ENCODE measurements at places on chromosomes 7 and 10.
A peak's percentile ranks its signal among the peaks of the same experiment; 100 is the strongest.

DNA sequence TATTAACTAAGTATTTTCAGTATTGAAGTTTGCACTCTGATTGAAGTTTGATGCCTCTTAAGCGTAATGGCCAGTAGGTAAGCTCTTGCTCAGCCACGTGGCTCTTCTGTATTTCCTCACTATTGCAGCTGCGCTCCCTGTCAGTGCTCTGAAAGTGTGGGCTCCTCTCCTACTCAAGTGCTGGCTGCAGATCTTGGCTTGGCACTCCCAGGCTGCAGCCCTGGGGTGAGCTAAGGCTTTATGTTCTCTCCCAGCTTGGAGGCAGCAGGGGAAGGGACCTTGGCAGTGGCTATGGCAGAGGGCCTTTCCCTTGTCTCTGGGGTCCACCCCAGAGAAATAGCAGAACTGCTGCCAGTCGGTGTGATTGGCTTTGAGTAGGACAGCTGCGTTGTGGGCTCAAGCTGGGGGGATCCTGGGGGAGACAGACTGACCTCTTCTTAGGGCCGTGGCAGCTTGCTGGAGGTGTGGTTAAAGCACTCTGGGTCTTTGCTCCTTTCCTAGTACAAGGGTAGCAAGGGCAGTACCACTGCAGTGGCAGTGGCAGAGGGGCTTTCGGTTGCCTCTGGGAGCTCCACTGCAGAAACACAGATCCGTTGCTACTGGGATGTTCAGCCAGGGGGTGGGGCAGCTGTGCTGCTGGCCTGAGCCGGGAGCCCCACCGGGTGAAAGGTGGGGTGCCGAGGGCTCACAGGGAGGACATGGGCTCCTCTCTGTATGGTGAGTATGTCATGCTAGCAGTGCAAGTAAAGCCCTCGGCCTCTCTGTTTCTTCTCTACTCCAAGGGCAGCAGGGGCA lies 100.5 kb downstream of the GLCCI1 start:
- ATAC-seq = no peak

- no peak for ATAC-seq
Measured at GRCh38 chr7:156220078-156220605, 407.9 kb upstream of the SHH start.

DNA sequence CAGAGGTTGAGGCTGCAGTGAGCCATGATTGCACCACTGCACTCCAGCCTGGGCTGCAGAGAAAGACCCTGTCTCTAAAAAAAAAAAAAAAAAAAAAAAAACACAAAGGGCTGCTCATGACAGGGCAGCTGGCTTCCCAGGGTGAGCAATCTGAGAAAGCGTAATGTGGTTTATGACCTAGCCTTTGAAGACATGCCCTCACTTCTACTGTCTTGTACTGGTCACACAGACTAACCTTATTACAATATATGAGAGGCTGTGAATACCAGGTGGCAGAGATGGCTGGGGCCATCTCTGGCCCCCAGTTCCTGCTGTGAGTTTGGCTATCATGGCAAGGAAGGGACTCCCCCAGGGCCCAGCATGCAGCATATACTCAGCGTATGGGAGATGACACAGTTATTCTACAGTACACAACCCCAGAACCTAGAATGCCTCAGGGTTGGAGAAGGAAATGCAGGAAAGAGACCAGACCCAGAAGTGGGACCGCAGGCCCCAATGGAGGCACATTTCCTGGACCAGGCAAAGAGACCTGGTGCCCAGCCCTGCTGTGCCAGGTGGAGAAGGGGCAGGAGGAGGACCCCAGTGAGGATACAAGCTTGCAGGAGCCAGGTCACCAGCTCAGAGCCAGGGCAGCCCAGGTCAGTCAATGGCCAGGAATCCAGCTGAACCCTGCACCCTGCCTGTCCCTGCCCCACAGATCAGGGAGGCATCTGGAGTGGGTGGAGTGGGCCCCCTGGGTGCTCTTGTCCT lies 26.3 kb downstream of the NPTX2 start:
- ATAC-seq = no peak

DNA sequence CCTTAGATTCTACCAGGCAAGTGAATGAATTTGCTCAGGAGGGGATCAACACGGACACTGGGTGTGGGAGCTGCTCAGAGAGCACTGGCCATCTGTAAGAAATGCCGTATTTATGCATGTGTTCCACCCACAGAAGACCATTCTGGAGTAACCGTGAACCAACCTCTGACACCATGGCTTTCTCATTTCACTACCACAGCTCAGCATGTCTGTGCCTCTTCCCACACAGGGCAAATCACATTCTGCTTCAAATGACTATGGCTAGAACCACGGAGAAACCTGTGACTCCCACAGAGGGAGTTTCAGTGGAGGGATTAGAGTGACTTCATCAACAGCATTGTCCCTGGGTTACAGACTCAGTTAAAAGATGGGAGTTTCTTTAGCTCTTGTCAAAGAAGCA lies 893.4 kb downstream of the XPNPEP1 start:
- ATAC-seq = no peak

- no peak for ATAC-seq
Measured at GRCh38 chr7:114720725-114721124, 201.2 kb upstream of the MDFIC start.

GRCh38 chr7:127954357-127954748 lies 76.9 kb downstream of the LRRC4 start:
- ATAC-seq = no peak

GRCh38 chr10:122196218-122196617 lies 74.9 kb upstream of the BTBD16 start:
- no peak for ATAC-seq

- no peak for ATAC-seq
Measured at GRCh38 chr7:112567388-112567787, 86.6 kb downstream of the LSMEM1 start.

DNA sequence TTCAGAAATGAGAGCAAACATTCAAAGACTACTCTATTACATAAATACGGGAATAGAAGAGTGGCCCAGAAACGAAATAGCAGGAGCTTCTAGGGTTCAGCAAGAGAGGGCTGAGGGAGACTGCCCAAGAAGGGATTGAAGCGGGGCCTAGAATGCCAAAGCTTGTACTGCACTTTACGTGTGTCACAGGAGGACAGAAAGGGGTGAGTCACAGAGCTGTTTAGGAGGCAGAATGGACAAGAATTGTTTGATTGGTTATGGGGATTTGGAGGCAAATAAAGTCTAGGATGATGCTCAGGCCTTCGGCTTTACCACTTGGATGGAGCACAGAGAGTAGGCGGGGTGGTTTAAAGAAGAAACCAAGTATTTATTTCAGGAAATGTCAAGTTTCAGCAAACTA lies 11.3 kb upstream of the FXYD4 start:
- ATAC-seq = no peak

DNA sequence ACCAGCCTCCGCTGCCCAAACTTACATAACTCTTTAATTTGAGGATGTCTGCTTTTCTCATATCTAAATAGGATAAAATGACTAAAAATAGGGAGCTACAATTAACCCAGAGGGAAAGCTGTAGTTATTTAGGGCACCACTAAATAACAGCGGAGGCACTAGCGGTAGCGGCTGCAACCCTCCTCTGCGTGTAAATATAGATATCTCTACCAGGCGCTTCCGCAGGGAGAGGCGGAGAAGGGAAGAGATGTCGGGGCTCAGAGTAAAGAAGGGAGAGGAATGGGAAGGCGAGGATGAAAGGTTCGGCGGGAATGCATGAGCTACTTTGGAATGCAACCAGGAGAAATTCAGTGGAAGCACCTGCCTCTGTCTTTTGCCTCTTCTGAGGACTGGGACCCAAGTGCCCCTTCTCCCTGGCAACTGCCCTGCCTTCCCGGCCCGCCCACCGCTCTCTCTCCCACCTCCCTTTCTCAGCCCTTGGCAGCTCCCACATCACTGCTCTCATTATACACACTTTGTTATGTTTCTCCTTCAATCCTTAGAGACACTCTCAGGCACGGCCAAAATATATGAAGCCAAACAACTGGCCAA lies 698.3 kb downstream of the PARD3 start:
- no peak for ATAC-seq

DNA sequence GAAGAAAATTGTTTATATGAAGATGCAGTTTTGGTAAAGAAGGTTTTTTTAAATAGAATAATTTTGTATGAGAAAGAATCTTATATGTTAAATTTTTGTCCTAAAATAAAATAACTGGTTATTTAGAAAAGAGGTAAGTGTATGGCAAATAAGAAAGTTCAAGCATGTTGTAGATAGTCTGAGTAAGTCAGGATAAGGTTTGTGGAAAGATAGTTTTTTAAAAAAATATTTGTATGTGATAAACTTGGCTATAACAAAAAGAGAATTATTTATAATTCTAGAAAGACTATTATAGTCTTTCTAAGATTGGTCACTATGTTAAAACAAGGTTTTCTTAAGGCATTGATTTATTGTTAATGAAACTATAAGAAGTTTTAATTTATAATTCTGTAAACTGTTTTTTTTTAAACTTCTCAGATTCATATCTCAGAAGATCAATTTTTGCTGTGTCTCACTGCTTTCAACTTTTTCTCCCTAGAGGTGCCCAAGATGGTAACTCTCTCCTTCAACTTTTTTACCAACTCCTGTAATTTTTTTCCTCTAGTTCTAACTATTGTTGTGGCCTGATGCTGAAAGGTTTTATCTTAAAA lies 698.6 kb downstream of the CCSER2 start:
- no peak for ATAC-seq

DNA sequence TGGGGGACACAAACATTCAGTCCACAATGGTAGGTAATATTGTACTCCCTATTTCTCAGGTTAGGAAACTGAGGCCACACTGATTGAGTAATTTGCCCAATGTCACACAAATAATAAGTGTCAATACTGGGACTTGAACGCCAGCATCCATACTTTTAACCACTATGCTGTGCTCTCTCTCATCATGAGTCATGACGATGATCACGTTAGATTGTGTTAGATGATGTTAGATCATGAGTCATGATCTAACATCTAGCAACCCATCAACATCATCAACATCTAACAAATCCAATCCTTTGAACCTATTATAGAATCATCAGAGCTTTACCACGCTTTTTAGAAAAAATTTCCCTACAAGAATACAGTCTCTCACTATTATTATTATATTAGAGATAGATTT lies 28.1 kb upstream of the HERPUD2 start:
- peak; percentile 82 for ATAC-seq

DNA sequence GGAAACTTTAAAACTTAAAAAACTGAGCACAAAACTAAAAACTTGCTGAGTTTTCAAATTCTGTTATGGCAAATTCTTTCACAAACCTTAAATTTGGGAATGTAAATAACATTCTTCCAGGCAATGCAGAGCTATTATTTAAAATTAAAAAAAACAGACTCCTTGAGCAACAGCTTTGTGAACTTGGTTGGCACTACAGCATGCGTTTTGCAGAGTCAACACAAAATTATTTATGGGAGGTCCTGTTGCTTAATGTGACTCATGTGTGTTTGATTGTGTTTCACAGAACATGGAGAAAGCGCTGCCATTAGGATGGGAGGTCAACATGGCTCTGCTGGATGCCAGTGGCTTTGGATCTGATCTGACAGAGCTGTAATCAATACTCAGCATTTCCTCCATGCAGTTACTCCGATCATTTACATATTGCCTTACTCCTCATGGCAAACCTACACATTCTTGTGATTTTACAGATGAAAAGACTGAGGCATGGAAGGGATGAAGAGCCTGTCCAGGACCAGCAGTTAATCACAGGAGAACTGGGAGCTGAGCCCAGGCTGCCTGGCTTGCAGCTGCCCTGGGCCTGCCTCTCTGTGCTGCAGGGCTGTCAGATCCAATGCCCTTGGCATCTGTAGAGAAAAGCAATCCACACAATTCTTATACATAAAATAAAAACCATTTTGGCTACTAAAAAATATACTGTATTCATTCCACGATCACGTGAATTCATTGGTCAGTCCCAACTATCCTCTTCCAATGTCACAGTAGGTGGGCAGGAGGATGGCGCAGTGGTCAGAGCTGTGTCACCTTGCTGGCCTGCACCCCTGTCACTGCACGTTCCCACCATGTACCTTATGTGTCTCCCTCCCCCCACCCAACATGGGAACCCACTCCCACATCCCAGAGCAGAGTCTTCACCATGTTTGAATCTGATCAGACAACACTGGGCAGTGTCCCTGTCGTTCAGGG lies 200.9 kb downstream of the CXCL12 start:
- no peak for ATAC-seq

- peak; percentile 61 for ATAC-seq
Measured at GRCh38 chr10:114914560-114914959, 23.4 kb upstream of the TRUB1 start.

DNA sequence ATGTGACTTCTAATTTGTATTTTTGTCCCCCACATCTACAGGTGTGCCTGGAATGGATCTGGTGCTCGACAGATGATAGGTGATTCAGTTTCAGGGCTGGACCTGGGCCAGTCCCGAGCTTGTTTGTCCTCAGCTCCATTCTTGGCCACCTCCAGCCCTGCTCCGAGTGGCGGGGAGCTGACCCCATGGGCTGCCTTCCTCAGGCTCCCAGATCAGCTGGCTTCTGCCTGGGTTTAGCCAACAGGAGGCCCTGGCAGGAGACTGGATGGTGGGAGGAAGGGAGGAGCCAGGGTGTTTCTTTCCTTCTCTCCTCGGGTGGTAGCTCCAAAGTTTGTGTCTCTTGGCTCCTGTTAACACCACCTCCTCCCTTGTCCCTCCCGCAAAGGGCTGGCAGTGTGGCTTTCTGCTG lies 75.2 kb downstream of the CDH23 start:
- no peak for ATAC-seq
